Renal cortical epithelial cell (primary cell): ENCODE measurements at places on chromosomes 5 and 9. TPM values are rescaled to one million over a fixed set of nuclear protein-coding genes. Genes with fewer than 3 reads are reported as not detected.
A peak's percentile ranks its signal among the peaks of the same experiment; 100 is the strongest.

- DNase-seq = no peak
Measured at GRCh38 chr9:96513622-96514021, 63.7 kb downstream of the HABP4 start.

DNA sequence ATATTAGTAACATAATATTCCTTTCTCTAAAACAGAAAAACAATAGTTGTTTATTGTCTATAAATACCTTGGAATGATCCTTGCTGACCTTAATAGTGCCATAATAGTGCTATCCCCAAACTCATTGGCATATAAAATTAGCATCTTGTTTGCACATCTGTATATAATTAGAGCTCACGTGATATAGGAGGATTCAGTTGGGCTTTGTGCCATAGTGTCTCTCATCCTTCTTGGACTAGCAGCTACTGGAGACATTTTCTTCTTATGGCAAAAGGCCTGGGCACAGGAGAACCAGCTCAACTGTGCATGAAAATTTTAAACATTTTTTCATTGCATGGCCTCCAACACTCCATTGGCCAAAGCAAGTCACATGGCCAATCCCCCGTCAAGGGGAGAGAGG is 342.5 kb downstream of the SPATA31D1 start:
- DNase-seq = no peak

- no peak for DNase-seq
Measured at GRCh38 chr9:96603305-96604003, 16.2 kb downstream of the CDC14B start.

GRCh38 chr9:133787754-133788025 is 49.5 kb upstream of the SARDH start:
- no peak for DNase-seq

DNA sequence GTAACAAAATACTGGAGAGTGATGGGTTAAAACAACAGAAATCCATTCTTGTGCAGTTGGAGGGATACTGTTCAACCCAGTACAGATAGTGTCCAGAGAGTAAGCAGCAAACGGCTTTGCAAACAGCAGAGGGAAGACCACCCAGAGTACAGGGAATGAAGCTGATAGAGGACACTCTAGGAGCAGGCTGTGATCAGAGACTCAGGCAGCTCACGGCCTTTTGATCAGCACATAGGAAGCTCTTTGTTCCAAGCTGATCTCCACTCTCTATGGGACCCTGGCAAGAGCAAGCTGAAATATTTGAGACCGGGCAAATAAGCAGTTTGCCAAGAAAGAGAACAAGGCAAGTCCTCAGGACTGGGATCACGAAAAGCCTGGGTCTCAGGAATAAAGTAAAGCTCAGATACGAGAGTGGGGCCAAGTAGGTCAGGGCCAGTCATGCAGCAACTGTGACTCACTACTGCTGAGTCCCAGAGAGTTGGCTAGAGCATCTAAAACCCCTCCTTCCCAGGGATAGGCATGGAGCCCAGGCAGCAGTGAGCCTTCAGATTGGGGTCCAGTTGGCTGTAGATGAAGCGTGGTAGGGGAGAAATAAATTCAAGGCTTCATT is 52.4 kb downstream of the MELK start:
- DNase-seq = peak; percentile 77

DNA sequence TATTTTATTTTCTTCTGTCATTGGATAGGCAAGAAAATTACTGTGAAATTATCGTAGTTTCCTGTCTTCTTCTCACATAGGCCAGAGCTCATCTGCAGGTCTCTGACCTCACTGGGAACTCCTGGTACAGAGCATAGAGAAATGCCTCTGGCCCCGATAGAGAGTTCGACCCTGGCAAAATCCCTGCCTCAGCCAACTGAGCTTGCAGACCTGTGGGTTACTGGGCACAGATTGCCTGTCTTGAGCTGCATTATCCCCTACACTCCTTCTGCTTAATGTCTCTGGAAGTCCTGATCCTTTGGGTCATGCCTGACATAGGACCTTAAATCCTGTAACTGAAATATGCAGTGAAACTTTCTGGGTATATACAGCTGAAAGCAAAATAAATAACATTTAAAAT is 439.3 kb upstream of the CTNND2 start:
- no peak for DNase-seq

- DNase-seq = no peak
Measured at GRCh38 chr5:134098690-134099089, 15.8 kb upstream of the TCF7 start.

- DNase-seq = no peak
Measured at GRCh38 chr5:12911156-12911555, 1006.9 kb upstream of the CTNND2 start.

GRCh38 chr5:98750693-98751092 is 22.8 kb upstream of the RGMB start:
- peak; percentile 27 for DNase-seq

DNA sequence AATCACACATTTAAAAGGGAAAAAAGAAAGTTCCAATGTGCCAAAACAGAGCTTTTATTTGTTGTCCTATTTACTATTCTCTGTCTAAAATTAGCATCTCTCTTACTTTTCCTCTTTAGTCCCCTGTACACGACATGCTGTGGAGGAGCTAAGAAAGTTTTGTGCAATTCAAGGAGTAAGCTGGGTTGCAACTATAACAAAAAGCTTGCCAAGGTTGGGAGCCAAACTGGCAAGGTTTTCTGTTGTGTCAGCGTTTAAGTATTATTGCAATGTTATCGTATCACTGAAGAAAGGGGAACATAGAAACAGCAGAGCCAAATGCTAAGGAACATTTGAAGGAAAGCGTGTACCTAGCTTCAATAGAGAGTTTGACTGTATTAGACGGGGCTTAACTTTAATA is 680.8 kb downstream of the CETN3 start:
- no peak for DNase-seq

GRCh38 chr9:107929443-107929842 is 439.9 kb upstream of the KLF4 start:
- DNase-seq = peak; percentile 75

DNA sequence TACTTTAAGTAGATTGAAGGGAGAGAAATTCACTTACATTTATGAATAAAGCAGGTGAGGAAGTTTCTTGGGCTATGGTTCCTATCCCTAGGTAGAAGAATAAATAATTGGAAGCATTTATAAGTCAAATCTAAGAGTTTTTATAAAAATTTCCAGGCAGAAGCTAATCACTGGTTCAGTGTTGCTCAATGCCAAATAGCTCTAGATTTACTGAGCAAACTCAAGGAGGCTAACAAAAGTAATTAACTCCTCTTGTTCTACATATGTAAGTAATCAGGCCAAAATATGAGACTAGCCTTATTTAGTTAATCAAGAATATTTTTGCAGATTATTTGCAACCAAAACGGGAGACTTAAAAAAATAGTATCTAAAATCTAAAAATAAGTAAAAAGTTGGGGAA is 472.3 kb downstream of the PLK2 start:
- peak; percentile 24 for DNase-seq

- peak; percentile 16 for DNase-seq
Measured at GRCh38 chr5:56759521-56760216, 55.7 kb upstream of the MAP3K1 start.

- DNase-seq = no peak
Measured at GRCh38 chr9:135229701-135230385, 142.4 kb downstream of the OLFM1 start.

DNA sequence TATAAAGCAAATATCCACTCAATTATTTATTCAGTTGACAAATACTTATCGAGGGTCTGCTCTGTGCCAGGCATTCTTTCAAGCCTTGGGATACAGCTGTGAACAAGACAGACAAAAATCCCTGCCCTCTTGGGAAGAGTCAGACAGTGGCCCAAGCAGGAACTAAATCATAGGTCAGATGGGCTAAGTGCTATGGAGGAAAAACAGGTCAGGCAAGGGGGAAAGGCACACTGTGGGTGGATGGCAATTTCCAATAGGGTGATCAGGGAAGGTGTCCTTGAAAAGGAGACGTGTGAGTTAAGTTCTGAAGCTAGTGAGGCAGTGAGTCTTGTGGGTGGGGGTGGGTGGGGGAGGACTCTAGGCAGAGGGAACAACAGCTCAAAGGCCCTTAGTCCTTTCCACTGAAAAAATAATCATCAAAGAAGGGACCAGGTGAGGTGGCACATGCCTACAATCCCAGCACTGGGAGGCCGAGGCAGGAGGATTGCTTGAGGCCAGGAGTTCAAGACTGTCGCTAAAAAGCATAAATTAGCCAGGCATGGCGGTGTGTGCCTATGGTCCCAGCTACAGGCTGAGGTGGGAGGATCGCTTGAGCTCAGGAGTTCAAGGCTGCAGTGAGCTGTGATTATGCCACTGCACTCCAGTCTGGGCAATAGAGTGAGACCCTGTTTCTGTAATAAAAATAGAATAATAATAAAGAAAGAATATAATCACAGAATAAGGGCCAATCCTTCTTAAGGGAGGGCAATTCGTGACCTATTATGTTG is 95.2 kb upstream of the CPEB4 start:
- no peak for DNase-seq

GRCh38 chr9:93541005-93541404 is 35.4 kb upstream of the PHF2 start:
- DNase-seq = no peak

GRCh38 chr5:62330302-62330701 is 24.3 kb downstream of the KIF2A start:
- no peak for DNase-seq

DNA sequence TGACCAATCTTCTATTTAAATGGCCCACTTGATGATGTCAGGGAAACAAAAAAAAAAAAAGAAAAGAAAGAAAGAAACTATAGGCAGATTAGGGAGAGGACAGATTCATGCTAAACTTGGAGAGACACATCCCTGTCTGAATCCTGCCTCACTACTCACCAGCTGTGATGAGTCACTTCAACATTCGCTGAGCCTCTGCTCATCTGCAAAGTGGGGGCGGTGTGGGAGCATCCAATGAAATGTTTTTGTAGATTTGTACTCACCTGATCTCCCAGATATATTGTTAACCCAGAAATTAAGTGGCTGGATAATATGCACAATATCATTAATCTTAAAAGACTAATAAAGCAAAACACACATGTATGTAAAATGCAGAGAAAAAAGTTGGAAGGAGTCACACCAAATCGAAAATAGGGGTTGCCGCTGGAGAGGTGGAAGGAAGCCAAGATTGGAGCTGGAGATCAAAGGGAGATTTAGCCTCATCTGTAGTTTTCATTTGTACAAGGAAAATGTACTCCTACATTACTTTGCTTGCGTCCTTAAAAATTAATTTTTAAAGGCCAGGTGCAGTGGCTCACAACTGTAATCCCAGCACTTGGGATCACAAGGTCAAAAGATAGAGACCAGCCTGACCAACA is 17.0 kb upstream of the ERGIC1 start:
- peak; percentile 59 for DNase-seq

- DNase-seq = peak; percentile 59
Measured at GRCh38 chr5:168578006-168578405, 1.2 kb downstream of the PANK3 start.

- peak; percentile 17 for DNase-seq
Measured at GRCh38 chr9:123929177-123929869, 603 bp downstream of the DENND1A start.

GRCh38 chr9:124164811-124165210 is 92.9 kb upstream of the NEK6 start:
- no peak for DNase-seq

DNA sequence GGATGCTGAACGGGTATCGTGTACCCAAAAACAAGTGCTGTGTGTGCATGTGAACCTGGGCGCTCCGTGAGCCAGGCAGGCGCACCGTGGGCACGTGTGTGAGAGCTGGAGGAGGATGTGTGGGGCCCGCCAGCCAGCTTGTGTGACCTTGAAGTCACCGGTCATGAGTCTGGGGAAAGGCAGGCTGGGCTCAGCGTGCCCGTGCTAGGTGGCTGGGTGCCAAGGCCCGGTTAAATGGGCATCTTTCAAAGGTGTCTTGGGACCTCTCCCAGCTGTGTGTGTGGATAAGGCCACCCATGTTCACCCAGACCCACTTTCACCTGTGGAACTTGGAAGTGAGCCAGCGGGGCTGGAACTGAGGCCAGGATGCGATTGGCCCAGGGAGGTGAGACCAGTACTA is 3.4 kb downstream of the KCNT1 start:
- no peak for DNase-seq

GRCh38 chr5:176564002-176564401 is 14.9 kb downstream of the CDHR2 start:
- no peak for DNase-seq

Gene NIM1K
- total RNA-seq = 0.80 TPM in 1 of 2 replicates, not detected in the other

Gene FASTKD3
- 14.8 and 19.6 TPM in 2 replicates for total RNA-seq

Gene SYNPO
- total RNA-seq = 3.3 and 23.1 TPM in 2 replicates

Gene KLHL3
- total RNA-seq = 3.0 and 5.3 TPM in 2 replicates

Gene SPINK6
- total RNA-seq = not detected in 2 replicates

Gene DAB2
- total RNA-seq = 14.1 and 117 TPM in 2 replicates

Gene PCDHGA12
- total RNA-seq = 0.52 and 1.7 TPM in 2 replicates

Gene SPATA31A3
- not detected in 2 replicates for total RNA-seq

Gene IL17B
- not detected in 2 replicates for total RNA-seq

Gene PGM5
- total RNA-seq = 0.55 and 1.0 TPM in 2 replicates
